Neural progenitor cell (in vitro differentiated cells): ENCODE measurements at places on chromosomes 5 and 9. TPM values are rescaled to one million over a fixed set of nuclear protein-coding genes. Genes with fewer than 3 reads are reported as not detected.

DNA sequence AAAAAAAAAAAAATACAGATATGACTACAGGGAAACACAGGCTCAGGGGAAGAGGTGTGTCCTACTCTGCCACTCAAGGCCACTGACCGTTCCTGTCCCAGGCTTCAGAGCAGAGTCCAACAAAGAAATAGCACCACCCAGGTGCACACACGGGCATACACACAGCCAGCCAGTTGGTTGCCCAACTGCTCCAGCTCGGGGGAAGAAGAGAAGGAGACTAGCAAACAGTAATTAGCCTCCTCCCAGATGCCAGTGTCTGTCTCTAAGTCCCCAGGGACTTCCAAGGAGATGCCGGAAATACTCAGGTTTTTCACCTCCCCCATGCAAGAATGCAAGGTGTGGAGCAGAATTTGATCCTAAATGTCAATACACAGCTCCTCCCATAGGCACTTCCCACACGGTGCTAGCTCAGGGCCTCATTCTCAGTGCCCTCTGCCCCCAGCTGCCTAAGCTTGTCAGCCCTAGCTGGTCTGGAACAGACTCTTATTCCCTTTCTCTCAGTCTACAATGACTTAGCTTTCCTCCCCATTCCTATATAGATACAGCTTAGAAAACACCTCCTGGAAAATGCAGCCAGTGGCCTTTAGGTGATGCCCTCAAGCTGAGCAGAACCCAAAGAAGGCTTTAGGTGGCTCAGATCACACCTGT, 1.7 kb downstream of the MYORG start:
- H3K4me1 ChIP-seq: peaks cover 4% of the 10 kb centered on the region
- DNase-seq: peak; percentile 11
- no peak overlapping the region for H3K27ac ChIP-seq
- H3K27me3 ChIP-seq: peaks cover 68% of the 10 kb centered on the region

DNA sequence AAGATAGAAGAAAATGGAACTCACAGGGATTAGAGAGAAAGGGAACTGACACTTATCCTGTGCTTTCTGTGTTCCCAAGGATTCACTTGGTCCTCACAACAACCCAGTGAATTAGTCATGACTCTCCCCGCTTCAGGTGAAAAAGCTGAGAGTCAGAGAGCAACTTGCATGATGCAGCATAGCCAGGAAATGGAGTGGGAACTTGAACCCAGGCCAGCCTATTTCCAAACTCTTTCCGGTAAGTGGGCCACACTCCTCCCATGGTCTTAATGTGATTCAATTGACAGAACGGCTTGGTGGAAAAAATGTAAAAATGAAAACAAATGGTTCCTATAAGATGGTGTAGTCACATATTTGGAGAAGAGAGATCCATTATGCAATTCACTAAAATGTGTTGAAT, 45.9 kb upstream of the CEMIP2 start:
- H3K27me3 ChIP-seq: no peaks in the 10 kb centered on the region
- H3K4me3 ChIP-seq: no peak overlapping the region
- peaks cover 8% of the 10 kb centered on the region for H3K4me1 ChIP-seq
- DNase-seq: no peak
- H3K27ac ChIP-seq: no peak overlapping the region

DNA sequence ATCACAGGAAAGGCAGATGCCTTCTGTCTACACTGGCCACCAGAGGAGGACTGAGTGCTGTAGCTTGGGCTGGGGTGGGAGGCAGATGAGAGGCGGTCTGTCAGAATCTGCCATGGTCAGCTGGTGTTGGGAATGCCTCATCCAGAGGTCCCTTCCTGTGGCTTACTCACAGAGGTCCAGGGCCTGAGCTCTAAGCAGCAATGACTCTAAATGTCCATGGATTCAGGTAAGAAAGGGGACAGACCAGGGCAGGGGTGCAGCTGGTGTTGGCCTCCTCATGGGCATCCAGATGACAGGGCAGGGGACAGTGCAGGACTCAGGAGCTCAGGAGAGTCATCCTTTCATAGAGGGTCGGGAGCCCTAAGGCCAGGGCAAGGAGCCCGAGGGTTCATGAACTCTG, 165.0 kb downstream of the ICE1 start:
- H3K36me3 ChIP-seq: no peaks in the 10 kb centered on the region
- H3K4me1 ChIP-seq: peaks cover 12% of the 10 kb centered on the region
- no peak overlapping the region for H3K4me3 ChIP-seq

Gene TMC1
- total RNA-seq: not detected in 2 replicates

Gene ADCY2
- 0.59 and 1.2 TPM in 2 replicates for total RNA-seq
